Right lung (tissue), 10 donors: ENCODE measurements at places on chromosomes 3 and 15. TPM values are rescaled to one million over a fixed set of nuclear protein-coding genes. Genes with fewer than 3 reads are reported as not detected.

ANKRD63 gene
- polyA plus RNA-seq, result not detected

AAGAB gene
- 28.3 TPM for polyA plus RNA-seq

VGLL4 gene
- polyA plus RNA-seq, result 117 TPM

MOBP gene
- polyA plus RNA-seq, result 0.51 TPM

ITGA11 gene
- polyA plus RNA-seq, result 1.0 TPM

THSD4 gene
- polyA plus RNA-seq, result 14.0 TPM

HGD gene
- polyA plus RNA-seq, result 1.0 TPM

PARP15 gene
- polyA plus RNA-seq, result 0.74 TPM

TEX9 gene
- polyA plus RNA-seq, result 22.2 TPM

TJP1 gene
- 119 TPM for polyA plus RNA-seq

CDCP1 gene
- polyA plus RNA-seq, result 0.30 TPM

NANOGP8 gene
- polyA plus RNA-seq, result 0.41 TPM

CEP152 gene
- 13.3 TPM for polyA plus RNA-seq

KCNAB1 gene
- polyA plus RNA-seq, result 1.7 TPM

GOLGA6L7 gene
- polyA plus RNA-seq, result 0.70 TPM
